ENCODE measurements at places on chromosomes 1 and 21.
A peak's percentile ranks its signal among the peaks of the same experiment; 100 is the strongest.

GRCh38 chr1:215767761-215768160 lies 200.7 kb downstream of the KCTD3 start:
- no peak for DNase-seq

DNA sequence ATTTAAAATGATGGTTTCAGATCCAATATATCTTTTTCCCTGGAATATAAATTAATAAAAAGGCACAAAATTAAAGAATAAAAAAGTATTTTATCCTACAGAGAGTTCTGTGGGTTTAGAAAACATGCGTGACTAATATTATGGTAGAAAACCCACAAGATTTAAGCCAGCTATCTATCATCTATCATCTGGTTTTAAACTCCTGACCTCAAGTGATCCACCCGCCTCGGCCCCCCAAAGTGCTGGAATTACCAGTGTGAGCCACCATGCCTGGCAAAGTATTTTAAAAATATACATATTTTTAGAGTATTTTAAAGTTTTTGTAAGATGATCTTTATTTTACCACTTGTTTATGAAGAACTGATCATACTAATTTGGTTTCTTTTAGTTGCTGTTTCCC lies 79.5 kb downstream of the NRIP1 start:
- DNase-seq, result no peak

DNA sequence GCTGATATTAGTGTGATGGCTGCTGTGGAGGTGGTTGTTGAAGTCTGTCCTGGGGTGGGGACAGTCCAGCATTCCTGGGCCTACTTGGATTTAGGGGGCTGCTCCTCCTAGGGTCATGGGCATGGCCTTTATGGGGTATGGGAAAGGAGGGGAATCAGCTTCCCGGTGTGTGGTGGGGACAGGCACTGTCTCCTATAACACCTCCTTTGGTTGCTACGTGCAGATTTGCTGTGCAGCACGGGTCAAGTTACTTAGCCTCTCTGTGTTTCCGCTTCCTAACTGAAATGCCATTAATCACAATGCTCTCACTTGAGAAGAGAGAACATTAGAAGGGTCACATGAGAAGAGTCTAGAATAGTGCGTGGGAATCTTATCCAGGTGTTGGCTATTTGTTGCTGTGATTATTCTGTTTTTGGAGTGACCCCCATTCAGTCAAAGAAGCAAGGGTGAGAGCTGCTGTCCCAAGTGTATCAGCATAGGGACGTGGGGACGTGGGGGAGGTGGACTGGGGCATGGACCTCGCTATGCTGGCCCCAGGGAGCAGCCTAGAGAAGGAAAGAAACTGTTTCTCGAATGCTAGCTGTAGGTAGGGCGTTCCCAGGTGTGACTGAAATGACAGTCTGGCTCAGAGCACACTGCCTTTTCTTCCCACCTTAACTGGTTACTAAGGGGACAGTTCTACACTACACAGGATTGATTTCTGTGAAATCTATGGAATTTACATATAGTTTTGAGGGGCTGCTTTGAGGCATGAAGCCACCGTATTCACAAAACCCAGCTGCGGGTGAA lies 19.9 kb downstream of the SOX13 start:
- no peak for DNase-seq

GRCh38 chr1:31422505-31423319 lies 9.7 kb downstream of the SERINC2 start:
- DNase-seq, result peak; percentile 59

DNA sequence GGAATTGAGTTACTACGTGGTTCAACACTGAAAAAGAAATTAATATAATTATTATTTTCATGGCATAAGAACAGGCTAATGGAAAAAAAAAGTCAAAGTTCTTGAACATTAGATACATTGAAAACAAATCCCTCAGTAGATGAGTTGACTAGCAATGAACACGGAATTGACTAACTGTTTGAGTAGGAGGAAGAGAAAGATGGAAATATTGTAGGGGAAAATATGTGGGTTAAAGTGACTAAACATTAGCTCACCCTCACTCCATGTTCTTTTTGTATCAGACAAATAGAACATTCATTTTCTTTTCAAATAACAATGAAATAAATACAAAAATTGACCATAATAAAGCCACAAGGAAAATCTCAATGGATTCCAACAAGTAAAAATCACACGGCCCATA lies 84.3 kb downstream of the KCNK2 start:
- no peak for DNase-seq

DNA sequence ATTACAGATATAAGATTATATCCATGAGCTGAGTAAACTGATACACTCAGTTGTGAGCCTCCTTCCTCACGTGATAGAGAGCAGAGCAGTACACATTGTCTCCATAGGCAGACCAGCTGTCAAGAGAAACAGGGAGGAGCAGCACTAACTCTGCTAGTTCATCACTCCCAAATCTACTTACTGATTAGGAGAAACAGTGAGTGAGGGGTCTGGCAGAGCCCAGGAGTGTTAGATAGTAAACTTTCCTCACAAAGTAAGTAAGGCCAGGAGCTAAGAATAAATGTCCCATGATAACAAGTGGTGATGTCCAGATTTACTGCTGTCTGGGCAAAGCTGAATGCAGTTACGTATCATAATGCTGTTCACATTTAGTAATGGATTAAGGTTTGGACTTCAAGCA lies 168.6 kb upstream of the KCNK2 start:
- DNase-seq, result no peak

GRCh38 chr1:233794863-233795262 lies 109.6 kb upstream of the SLC35F3 start:
- DNase-seq, result no peak

DNA sequence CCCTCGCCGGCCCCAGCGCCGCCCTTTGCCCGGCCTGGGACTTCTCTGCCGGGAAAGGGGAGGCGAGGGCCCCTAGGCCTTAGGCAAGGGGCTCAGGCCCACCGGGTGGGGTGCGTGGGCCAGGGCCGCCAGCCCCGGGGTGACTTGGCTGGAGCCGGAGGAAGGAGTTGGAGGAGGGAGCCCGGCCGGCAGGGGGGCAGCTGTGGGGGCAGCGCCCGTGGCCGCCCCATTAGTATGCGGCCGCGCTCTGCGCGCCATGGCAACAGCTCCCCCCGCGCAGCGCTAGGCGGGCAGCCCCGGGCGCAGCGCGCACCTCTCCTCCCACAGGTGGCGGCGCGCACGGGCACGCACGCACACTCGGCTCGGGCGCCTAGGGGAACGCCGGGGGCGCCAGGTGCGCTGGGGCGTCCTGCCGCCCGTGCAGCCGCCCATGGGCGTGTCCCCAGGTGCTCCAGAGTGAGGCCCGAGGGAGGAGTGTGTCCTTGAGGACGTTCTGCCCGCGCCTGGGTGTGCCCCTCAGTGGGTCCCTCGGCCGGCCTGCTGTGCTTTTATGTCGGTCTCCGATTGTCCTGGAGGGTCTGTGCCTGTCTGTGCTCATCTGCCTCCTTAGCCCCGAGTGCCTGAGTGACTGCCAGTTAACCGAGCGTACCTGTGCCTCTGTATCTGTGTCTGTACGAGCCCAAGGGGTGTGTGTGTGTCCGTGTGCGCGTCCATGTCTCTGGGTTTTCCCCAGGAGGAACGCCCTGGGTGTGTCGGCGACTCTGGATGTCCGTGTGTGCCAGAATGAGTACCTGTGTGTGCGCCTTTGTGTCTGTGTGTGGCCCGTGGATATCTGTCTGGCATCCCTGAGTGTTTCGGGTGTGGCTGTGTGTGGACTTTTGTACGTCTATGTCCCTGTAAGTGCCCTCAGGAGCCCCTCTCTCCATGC lies 38.2 kb upstream of the WASF2 start:
- DNase-seq, result no peak

DNA sequence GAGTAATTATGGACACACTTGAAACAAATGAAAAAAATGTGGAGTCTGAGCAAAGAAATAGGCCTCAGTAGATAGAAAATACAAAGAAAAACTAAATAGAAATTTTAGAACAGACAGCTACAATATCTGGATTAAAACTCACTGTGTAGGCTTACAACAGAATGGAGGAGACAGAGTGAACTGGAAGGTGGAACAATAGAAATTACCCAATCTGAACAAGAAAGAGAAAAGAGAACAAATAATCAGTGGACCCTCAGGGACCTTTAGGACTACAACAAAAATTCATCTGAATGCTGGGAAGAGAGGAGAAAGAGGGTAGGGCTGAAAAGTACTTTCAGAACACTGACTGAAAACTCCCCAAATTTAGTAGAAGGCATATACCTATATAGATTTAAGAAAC lies 90.0 kb downstream of the POU2F1 start:
- DNase-seq, result no peak

- DNase-seq, result no peak
These were observed 60.3 kb downstream of the XCL2 start for GRCh38 chr1:168483539-168483938.

DNA sequence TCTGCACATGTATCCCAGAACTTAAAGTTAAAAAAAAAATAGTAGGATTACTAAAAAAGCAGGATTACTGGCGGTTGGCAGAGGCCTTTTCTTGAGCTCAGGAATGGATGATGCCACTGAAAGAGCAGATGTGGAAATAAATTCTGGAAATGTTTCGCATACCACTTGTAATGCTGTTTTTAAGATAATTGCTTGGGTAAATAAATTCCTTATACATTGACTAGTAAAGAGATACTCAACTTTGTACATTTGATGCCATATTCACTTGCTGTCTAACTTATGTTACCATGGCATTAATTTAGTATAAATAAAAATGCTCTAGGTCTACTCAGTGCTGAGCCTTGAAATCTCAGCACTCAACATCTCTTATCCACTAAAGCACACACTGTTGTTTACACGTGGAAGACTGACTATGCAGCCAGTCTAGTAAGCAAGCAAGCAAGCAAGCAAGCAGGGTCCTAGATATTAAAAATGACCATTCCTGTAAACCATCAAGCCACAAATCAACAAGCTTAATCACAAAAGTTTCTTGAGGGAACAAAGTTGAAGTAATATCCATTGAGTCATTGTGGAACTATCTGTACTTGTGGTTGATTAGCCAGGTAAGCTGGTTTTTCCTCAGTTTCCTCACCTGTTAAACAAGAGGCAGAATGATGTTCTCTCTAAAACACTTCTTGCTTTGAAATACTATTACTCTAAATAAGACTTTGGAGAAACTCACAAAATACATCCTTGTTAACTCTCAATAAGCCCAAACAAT lies 1.7 kb upstream of the RASAL2 start:
- no peak for DNase-seq

- no peak for DNase-seq
These were observed 572.1 kb downstream of the DPYD start for GRCh38 chr1:97348599-97349265.

DNA sequence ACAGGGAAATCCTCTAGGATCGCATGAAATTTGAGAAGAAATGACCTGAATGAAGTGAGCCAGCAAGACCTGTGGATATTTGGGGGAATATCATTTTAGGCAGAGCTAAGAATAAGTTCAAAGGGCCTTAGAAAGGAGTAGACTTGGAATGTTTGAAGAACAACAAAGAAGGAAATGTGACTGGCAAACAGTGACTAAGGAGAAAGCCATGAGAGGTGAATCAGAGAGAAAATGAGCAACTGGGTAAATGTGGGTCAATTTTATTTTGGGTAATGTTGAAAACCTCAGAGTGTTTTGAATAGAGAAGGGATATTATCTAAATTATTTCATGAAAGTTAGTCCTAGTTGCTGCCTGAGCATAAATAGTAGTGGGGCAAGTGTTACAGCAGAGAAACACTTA lies 672.8 kb downstream of the LMO4 start:
- DNase-seq, result no peak

DNA sequence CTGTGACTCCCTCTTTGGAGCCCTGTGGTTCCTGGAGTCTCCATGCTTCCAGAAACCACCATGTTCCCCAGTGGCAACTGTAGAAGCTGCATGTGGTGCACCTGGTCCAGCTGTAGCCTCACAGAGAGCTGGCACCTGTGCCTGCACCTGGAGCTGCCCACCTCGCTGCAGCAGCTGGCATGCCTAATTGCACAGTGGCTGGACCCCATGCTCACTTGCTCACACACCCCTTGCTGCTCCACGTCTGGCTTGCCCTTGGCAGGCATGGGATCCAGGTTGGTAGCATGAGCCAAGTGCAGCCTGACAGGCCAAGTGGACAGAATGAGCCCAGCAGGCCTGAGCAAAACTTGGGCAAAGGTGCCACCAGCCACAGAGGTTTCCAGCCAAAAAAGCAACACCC lies 680.1 kb downstream of the MATN1 start:
- DNase-seq, result no peak

DNA sequence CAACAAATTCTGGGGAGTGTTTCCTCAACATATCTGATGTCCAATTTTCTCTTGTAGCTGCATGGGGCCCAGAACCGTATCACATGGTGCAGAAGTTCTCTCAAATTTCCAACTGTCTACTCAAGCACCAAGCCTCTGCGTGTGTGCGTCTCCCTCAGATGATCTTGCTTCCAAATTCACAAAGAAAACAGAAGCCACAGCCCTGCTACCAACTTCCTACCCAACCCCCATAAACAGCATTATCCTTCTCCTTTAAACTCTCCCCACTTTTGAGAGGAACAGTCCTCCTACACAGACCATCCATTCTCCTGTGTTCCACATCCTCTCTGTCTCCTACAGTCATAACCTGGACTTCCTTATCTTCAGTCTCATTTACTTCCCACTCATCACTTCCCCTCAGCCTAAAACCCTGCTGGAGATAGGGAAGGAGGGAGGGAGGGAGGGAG lies 354.1 kb downstream of the SMYD3 start:
- DNase-seq, result no peak

GRCh38 chr1:220815409-220815808 lies 28.7 kb downstream of the MTARC1 start:
- no peak for DNase-seq

DNA sequence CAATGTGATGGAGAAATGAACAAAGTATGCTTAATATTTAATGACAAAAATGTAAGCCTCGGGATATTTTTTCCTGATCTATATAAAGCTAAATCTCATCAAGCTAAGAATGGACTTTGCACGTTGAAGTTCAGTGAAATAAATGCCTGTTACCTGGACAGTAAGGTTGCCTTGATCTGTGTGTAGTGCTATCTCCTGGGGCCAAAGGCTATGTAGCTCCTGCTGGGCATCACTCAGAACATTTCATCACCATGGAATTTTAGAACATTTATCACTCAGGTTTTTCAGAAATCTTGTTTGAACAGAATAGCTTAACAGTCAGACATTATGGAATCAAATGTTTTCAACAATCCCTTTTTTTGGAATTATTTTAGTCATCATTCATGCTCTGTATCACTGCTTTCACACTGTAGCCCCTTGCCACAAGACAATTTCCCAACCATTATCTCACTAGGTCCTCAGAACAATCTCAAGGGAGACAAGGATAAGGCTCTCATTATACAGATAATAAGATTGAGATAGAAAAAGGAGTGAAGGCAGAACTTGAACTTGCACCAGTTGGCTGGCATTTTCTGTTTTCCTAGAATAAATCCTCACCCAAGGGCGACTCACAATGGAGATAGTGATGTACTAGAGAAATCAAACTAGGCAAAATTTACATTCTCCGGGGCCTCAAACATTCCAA lies 3.7 kb downstream of the OR10J1 start:
- no peak for DNase-seq

DNA sequence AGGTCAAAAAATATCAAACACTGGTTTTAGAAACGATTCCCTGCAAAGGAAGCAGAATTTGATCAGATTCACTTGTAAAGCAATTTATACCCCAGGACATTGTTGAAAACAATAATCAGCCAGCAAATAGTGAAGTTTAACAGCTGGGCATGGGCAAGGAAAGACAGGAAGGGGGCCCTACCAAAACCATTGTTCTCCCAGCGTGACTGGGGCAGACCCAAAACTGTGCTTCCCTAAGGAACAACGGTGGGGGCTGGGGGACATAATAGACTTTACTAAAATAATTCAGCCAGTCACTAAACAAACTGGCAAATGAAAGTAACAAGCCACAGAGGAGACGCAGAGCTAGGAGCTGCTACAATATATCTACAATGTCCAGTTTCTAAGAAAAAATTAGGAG lies 100.2 kb downstream of the AHCTF1 start:
- no peak for DNase-seq

- no peak for DNase-seq
These were observed 29.1 kb upstream of the RBBP5 start for GRCh38 chr1:205150651-205151428.
